T-helper 9 cell (primary cell): ENCODE measurements at places on chromosomes 4 and X.

DNA sequence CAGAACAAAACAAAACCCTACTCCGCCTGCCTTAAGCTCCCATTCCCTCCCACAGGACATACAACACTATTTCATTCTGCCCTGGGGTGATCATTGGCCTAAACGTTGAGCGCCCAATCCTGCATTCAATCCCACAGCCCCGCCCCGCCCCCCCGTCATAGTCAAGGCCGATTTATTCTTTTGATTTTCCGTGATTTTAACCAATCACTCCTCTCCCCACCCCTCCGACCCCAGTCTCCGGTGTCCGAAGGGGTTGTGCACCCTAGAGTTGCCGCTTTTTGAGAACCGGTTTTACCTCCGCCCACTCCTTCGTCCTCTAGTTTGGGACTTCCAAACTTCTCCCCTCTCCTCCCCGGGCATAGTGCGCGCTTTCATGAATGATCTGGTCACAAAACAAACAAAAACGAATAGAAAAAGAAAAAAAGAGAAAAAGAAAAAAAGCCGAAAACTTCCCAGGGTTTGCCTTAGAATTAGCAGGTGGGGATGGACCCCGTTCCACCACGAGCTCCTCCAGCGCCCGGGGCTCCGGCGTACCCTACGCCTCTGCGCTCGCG lies 446 bp upstream of the UBE2A start:
- DNase-seq = no peak

DNA sequence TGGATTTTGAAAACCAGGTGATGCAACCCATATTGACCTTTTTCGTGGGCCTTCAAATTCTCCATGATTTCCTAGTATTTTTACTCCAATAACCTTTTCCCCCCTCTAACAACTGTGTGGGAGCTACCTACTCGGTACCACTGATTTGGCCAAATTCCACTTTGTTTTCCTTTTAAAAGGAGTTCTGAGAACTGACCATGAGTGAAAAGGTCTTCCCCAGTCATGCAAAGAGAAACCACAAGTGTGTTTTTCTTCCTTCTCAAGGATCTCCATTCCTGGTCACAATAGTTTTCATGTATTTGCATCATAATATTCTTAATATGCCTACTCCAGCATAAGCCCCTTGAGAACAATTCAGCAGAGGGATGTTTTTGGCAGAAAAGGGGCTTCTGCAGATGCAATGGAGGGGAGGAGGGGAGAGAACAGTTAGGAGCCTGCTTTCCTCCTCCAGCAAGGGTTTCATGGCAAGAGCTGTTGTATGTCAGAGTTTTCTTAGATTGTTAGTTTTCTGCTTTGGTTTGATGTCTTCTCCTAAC lies 195.3 kb upstream of the ANXA3 start:
- DNase-seq = no peak

DNA sequence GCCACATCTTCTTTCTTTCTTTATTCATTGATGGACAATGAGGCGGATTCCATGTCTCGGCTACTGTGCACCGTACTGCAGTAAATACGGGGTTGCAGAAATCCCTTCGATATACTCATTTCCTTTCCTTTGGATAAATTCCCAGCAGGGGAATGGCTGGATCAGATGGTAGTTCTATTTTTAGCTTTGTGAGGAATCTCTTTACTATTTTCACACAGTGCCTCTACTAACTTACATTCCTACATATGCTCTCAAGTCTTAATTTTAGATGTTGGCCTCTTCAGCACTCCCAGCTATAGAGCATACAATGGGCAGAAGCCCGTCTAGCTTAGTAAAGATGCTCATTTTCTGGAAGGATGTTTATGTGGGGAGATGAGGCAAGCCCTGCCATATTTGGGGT lies 317.4 kb downstream of the ASMT start:
- DNase-seq = no peak

GRCh38 chrX:139086246-139086645 lies 374.7 kb upstream of the FGF13 start:
- DNase-seq = no peak

DNA sequence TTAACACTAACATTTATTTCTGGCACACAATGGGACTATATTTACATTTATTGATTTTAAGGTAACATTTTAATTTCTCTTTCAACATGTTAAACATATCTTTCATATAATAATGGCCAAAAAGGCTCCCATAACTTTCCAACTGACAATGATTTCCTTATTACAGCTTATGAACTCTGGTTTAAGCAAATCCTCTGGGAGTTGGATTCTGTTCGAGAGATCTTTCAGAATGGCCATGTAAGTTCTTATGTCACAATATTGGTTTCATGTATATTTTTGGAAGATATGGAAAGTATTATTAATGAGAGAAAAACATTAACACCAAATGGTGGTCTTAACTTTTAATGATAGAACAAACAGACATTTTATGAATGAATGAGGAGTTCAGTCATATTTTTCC lies 4.1 kb downstream of the TDO2 start:
- no peak for DNase-seq

GRCh38 chrX:1134156-1134555 lies 78.3 kb downstream of the CRLF2 start:
- no peak for DNase-seq

- DNase-seq = no peak
Observed at GRCh38 chr4:56698329-56698728, 17.2 kb upstream of the HOPX start.

DNA sequence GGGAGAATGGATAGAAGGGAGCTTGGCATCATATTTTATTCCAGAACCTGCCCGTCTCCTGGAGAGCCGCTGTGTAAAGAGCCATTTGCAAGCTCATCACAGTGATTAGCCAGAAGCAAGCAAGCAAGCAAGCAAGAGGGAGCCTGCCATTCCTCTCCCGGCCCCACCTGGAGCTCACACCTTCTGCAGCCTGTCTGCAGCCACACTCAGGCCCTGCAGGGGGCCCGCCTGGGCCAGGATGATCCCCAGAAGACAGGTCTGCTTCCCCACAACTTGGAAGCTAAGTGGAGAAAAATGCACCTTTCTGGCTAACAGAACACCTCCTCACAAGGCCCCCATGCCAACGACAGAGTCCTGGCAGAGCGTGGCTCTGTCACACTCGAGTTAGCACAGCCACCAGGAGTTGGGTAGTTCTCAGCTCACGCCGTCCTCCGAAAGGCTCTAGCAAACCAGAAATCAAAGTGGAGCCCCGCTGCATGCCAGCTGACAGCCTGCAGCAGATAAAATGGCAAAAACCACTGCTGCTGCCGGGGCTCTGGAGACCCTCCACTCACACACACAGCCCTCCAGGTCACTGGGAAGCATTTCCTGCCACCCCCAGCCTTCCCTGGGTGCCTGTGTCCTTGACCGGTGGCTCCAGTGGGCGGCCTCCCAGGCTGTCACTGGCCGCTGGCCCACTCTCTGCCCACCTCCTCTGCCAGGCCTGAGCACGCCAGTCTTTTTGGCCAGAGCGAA lies 54.9 kb downstream of the DCTD start:
- no peak for DNase-seq

DNA sequence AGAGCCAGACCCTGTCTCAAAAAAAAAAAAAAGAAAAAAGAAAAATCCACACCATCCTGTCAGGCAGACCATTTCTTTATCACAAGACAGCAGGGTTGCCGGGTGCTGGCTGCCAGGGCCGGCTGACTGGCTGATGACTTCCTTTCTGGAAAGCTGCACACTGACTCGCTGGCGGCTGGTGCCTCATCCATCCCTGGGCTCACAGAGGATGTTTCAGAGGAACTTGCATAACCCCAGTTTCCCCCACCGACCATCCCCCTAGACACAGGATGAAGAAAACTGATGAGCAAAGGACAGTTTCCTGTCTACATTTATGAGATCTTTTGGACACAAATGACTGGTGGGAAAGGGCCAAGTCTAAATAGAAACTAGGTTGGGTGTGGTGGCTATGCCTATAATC lies 14.1 kb downstream of the HPSE start:
- DNase-seq = no peak

DNA sequence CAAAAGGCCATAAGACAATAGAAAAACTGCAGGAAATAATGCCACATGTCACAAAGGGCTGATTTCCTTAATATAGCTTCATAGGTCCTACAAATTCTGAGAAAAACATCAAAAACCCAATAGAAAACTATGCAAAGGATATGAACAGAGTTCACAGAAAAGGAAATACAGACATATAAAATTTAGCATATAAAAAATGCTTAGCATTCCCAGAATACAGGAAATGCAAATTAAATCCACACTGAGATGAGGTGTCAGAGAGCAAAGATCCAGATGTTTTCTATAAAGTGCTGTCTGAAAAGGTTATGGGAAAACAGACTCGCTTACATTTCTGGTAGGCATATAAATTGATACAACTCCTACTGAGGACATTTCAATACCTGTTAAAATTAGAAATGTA lies 33.8 kb downstream of the TXK start:
- no peak for DNase-seq

DNA sequence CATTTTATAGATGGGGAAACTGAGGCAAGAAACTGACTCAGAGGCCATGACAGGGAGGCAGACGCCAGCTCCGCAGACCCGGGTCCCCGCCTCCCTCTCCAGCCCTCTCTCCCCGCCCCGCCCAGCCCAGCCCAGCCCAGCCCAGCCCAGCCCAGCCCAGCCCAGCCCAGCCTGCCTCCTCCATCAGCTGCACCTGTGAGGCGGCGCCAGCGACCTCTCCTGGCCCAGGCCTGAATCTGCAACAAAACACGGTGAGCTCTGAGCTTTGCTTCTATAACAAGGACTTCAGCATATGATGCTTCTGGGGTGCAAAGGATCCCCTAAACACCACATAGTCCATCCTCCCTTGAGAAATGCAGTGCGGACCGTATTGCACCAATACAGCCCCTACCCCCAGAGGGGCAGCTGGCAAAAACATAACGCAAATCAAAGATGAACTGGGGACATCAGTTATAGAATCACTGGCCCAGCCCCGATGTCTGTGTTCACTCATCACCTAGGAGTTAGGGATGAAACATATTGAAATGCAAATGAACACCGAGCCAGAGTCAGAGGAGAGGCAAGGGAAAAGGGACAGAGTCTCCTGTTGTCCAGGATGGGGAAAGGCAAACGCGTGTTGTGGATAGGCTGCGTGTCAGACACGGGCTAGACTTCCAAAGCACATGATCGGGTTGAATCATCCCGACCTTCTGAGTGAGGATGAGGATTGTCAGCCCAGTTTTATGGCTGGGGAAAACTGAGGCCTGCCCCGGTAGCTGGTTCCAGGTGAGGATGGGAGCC lies 216.1 kb upstream of the PSAPL1 start:
- no peak for DNase-seq

- DNase-seq = no peak
Observed at GRCh38 chr4:1401409-1402020, 4.7 kb downstream of the NKX1-1 start.

GRCh38 chr4:99624141-99624719 lies 33.4 kb downstream of the C4orf54 start:
- no peak for DNase-seq

- no peak for DNase-seq
Observed at GRCh38 chr4:110278127-110278526, 79.7 kb upstream of the ELOVL6 start.

GRCh38 chr4:102647117-102647516 lies 113.7 kb downstream of the MANBA start:
- DNase-seq = no peak

GRCh38 chr4:93867416-93868001 lies 39.0 kb downstream of the ATOH1 start:
- DNase-seq = no peak
